Large intestine (tissue), 12 donors: ENCODE measurements at places on chromosomes 16 and 17.

- DNase-seq = no peak
Observed at GRCh38 chr16:49587511-49587910, 213.9 kb downstream of the C16orf78 start.

GRCh38 chr16:17977260-17977659 is 359.3 kb downstream of the NPIPA8 start:
- DNase-seq = no peak

- no peak for DNase-seq
Observed at GRCh38 chr16:73152386-73153125, 104.6 kb upstream of the ZFHX3 start.

DNA sequence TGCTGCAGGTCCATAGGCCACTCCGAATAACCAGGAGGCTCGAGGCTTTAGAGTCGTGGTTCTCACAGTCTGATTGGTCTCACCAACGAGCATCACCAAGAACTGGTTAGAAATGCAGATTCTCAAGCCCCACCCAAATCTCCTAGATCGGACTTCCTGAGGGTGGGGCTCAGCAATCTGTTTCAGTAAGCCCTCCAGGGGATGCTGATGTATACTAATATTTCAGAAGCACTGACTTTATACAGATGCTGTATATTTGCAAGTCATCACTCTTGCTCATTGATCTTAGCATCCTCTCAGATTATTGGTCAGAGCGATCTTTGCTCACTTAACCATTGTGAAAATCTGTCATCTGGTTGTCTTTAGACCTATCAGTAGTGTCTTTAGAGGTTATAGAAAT is 4.4 kb upstream of the VAC14 start:
- no peak for DNase-seq

- no peak for DNase-seq
Observed at GRCh38 chr16:73725156-73725555, 571.5 kb upstream of the PSMD7 start.

DNA sequence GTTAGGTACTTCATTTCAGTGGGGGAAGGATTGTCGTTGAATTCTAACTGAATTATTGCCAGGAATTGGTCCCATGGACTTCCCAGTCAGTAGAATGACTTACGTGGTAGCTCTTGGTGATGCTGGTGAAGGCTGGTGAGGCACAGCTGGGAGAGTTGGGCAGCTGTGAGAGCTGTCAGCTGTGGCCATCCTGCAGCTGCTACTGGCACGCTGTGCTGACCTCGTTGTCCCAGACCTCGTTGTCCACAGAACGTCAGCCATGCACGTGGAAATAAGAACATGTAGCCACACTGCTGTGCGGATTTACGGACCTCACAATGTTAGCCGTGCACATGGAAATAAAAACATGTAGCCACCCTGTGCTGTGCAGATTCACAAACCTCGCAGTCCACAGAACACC is 102.3 kb downstream of the NPIPB11 start:
- no peak for DNase-seq

DNA sequence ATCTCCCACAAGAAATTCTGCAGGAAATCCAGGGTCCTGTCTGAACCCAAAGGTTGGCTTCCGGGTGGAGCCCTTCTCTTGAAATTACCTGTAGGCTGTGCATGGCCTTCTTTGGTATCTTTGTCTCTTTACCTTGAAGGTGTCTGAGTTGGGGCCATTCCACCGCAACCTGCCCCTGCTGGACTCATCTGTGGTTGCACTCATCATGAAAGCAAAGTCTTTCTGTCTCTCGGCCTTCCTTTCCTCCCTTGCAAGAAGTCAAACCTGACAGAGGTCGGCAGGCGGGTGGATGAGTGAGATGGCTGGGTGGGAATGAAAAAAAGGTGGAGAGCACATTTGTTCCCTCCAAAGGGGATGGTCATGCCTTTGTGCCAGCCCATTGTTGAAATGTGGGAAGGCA is 25.1 kb downstream of the SALL1 start:
- no peak for DNase-seq

DNA sequence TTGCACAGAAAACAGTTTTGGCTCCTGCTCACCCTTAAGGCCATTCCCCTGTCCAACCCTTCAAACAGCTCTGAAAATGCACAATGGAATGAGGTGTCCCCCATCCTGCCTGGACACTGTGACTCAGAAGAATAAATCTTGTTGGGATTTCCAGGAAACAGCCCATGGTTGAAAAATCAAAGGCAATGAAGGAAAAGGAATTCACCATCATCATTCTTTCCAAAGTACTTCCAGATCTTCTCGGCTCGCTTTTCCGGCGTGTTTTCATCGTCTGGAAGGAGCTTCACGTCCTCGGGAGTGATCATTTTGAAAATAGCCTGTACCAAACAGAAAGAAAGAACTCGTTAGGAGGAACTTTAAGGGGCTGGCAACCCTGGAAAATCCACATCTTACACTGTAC is 4.3 kb downstream of the RCVRN start:
- DNase-seq = no peak

- DNase-seq = no peak
Observed at GRCh38 chr17:62781356-62781755, 26.8 kb downstream of the MARCHF10 start.

GRCh38 chr17:13967416-13967815 is 101.9 kb upstream of the COX10 start:
- DNase-seq = no peak

DNA sequence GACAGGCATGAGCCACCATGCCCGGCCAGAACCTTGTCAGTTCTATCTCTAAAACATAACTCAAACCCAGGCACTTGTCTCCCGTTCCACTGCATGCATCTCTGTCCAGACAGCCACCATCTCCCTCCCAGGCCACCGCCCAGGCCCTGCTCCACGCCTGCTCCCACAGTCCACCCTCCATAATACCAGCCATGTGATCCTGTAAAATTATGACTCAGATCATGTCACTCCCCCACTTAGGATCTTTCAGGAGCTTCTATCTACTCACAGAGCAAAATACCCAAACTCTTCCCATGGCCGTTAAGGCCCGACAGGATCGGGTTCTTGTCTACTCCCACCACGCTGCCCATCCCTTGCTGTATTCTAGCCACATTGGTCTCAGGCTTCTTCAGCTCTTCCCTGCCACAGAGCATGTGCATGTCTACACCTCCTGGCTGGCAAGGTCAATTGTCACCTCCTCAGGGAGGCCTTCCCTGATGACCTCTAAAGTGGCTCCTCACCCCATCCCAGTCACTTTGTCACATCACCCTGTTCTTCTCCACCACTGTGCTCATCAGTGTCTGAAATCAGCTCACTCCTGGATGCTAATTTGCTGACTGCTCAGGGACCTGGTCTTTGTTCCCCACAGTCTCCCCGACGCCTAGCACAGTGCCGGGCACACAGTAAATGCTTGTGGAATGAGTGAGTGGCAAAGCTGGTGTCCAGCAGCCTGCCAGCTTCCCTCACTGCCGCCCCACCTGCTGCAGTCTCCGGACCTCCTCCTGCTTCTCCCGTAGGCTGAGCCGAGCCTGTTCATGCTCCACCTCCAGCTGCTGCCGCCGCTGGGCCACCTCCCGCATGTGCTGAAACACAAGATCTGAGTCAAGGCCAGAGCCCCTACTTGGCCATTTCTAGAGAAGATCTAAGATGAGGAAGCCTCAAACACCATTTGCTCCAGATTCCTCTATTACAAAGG is 6.7 kb downstream of the TSPOAP1 start:
- DNase-seq = no peak

- no peak for DNase-seq
Observed at GRCh38 chr17:43003542-43004172, 2.9 kb upstream of the IFI35 start.

DNA sequence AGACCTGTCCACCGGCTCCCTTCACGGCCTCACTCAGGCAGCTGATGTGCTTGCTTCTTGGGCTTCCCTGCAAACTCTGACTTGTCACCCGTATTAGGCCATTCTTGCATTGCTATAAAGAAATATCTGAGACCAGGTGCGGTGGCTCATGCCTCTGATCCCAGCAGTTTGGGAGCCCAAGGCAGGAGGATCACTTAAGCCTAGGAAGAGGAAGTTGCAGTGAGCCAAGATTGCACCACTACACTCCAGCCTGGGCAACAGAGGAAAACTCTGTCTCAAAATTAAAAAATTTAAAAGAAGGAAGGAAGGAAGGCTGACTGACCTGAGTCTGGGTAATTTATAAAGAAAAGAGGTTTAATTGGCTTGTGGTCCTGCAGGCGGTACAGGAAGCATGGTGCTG is 17.0 kb downstream of the SOST start:
- no peak for DNase-seq

DNA sequence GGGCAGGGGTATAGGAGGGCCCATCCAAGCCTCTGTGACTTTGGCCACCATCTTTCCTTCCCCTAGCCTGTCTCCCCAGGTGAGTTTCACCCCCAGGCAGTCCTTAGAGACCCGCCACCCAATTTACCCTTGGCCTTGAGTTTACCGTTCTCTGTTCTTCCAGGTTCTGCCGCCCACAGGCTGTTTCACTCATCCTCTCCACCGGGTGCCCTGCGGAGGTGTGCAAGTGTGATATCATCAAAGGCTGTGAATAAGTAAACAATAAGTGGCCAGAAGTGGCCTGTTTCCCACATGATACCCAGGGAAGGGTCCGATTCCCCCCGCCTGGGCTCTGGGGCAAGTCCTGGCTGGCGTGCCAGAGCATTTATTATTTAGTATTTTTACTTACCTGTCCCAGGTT is 15.1 kb upstream of the TLCD3B start:
- no peak for DNase-seq

GRCh38 chr17:69236946-69237345 is 8.3 kb upstream of the ABCA10 start:
- no peak for DNase-seq

DNA sequence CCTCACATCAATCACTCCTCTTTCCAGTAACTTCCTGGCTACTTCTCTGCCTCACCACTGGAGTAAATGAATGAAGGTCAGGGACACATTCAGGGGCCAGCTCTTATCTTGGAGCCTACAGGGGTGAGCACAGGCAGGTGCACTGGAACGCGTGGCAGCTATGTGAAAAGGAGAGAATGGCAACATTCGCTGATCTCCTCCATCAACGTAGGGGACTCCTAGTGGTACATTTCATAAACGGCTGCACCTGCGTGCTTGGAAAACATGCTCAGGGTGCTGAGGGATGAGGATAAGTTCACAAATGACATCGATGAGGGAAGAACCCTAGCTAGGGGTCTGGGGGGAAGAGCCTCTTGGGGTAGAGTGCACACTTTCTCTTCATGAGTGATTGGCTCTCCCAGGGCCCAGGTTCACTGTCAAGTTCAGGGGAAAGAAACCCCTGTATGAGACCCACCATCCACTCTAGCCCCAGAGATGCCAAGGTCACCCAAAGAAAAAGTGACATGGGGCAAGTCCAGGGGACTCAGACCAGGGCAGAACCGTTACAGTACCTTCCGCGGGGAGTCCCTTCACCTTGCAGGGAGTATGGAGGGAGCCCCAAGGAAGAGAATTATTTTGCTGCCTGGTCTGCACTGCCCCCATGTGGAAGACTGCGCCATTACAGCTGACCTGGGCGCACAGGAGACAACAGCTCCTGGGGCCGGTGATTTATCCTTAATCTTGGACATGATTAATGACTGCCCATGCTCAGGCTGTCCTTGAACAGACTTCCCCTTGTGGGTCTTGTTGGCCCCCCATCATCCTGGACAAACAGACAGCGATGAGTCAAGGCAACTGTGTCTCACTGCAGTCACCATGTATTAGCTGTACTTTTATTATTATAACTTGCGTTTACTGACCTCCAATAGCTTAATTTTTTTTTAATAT is 30.1 kb downstream of the VAC14 start:
- peak; percentile 44 for DNase-seq

DNA sequence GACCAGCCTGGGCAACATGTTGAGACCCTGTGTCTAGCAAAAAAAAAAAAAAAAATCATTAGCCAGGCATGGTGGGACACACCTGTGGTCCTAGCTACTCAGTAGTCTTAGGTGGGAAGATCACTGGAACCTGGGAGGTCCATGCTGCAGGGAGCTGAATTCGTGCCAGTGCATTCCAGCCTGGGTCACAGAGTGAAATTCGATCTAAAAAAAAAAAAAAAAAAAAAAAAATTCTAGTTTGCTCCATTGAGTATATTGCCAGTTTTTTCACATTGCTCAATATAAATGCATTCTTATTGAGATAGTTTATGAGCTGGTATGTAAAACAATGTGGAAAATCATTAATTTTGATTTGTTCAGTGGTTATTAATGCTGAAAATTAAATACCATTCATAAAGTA is 52.0 kb downstream of the ABHD15 start:
- DNase-seq = no peak

GRCh38 chr17:63699638-63700527 is at the start of gene LIMD2:
Gene LIMD2 (minus strand): TSS chr17:63700125. CDS start chr17:63699298, 827 bp downstream.
- no peak for DNase-seq

- DNase-seq = no peak
Observed at GRCh38 chr16:75584108-75584507, 17.9 kb downstream of the GABARAPL2 start.

DNA sequence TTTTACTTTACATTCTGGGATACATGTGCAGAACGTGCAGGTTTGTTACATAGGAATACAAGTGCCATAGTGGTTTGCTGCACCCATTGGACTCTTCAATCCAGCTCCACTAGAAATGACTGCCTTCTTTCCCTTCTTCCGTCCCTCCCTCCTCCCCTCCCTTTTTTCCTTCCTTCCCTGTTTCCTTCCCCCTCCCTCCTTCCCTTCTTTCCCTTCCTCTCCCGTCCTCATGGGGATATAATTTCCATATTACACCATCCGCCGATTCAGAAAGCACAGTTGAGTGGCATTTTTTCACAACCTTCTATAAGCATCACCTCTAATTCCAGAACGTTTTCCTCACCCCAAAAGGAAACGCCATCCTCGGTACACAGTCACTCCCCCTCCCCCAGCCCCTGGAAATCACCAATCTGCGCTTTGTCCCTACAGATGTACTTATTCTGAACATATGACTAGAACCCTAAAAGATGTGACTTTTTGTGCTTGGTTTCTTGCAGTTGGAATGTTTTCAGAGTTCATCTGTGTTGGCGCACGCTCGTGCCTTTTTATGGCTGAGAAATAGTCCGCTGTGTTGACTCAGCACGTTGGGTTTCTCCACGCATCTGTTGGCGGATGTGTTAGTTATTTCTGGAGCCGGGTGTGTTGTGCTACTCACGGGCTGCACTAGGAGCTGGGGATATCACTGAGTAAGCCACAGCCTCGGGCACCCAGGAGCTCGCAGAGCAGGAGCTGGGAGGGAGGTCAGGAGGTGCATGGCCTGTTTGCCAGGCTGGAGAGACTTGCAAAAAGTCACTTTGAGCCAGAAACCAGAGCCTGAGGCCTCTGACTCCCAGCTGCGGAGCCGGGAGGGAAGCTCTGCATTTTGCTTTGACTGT is 336.4 kb downstream of the SEC14L1 start:
- DNase-seq = peak; percentile 33

GRCh38 chr17:82237746-82238471 is 9.1 kb downstream of the SLC16A3 start:
- no peak for DNase-seq
